ENCODE measurements at places on chromosomes 5 and 9. TPM values are rescaled to one million over a fixed set of nuclear protein-coding genes. Genes with fewer than 3 reads are reported as not detected.

The ATOX1 gene
- 45.8 TPM for total RNA-seq

The CMYA5 gene
- 0.21 TPM for total RNA-seq

The LCN15 gene
- not detected for total RNA-seq

The BASP1 gene
- total RNA-seq: 116 TPM

The CXXC5 gene
- total RNA-seq: 47.0 TPM

The ISL1 gene
- total RNA-seq: 1.9 TPM

The GARNL3 gene
- 6.5 TPM for total RNA-seq

The WDR31 gene
- 1.2 TPM for total RNA-seq

The PRDM12 gene
- total RNA-seq: 0.21 TPM

The LVRN gene
- total RNA-seq: not detected

The SLC6A19 gene
- not detected for total RNA-seq

The GRXCR2 gene
- total RNA-seq: not detected

The OR5C1 gene
- total RNA-seq: not detected

The DMGDH gene
- 2.7 TPM for total RNA-seq

The PCDHB6 gene
- not detected for total RNA-seq

The TAF1L gene
- total RNA-seq: under 0.01 TPM

The EGR1 gene
- 5.1 TPM for total RNA-seq

The PCDHA10 gene
- total RNA-seq: 0.48 TPM

The NEURL1B gene
- total RNA-seq: 6.2 TPM

The LCP2 gene
- not detected for total RNA-seq

The RAB3C gene
- not detected for total RNA-seq

The PALM2AKAP2 gene
- 8.2 TPM for total RNA-seq

The CARD9 gene
- total RNA-seq: under 0.01 TPM

The FPGS gene
- 124 TPM for total RNA-seq

The ZNF474 gene
- total RNA-seq: not detected

The TRIM36 gene
- 1.3 TPM for total RNA-seq

The FBP1 gene
- not detected for total RNA-seq

The LMAN2 gene
- 295 TPM for total RNA-seq

The RELL2 gene
- total RNA-seq: 4.3 TPM

The ZMAT2 gene
- total RNA-seq: 44.5 TPM

The DOCK2 gene
- total RNA-seq: 11.1 TPM

The DTWD2 gene
- 7.5 TPM for total RNA-seq

The SH3RF2 gene
- 10.9 TPM for total RNA-seq

The INSL4 gene
- not detected for total RNA-seq

The IFNA21 gene
- total RNA-seq: not detected

The MOB3B gene
- 0.85 TPM for total RNA-seq

The MRPS30 gene
- 78.6 TPM for total RNA-seq

The NIPAL4 gene
- 6.0 TPM for total RNA-seq

The MRPS2 gene
- 17.4 TPM for total RNA-seq

The GARIN3 gene
- total RNA-seq: not detected

The RABGAP1 gene
- total RNA-seq: 32.5 TPM

The PCDHGB5 gene
- 2.6 TPM for total RNA-seq

The TRMT10B gene
- total RNA-seq: 2.2 TPM

The PCAT7 gene
- total RNA-seq: under 0.01 TPM

The F12 gene
- 13.2 TPM for total RNA-seq

The KCNN2 gene
- total RNA-seq: 0.21 TPM

The PLEKHG4B gene
- 0.48 TPM for total RNA-seq

The IL9 gene
- total RNA-seq: not detected

The KLHL9 gene
- 24.3 TPM for total RNA-seq

The CNTNAP3B gene
- total RNA-seq: 9.8 TPM

The SV2C gene
- not detected for total RNA-seq

The PCDHB5 gene
- 0.64 TPM for total RNA-seq

The IQGAP2 gene
- total RNA-seq: not detected

The PCDHGB3 gene
- total RNA-seq: 0.43 TPM

The RNF183 gene
- 1.9 TPM for total RNA-seq

The ANKRD33B gene
- total RNA-seq: 0.43 TPM

The SPATA31E1 gene
- not detected for total RNA-seq

The DCAF12 gene
- 23.0 TPM for total RNA-seq

The ADAMTS12 gene
- total RNA-seq: not detected

Measured in tracheal epithelial cell (primary cell).